ENCODE measurements at places on chromosomes 12 and 14. TPM values are rescaled to one million over a fixed set of nuclear protein-coding genes. Genes with fewer than 3 reads are reported as not detected.

The RTRAF gene
- total RNA-seq = 84.6 TPM

The COX8C gene
- total RNA-seq = not detected

The ACSM4 gene
- not detected for total RNA-seq

The SPIC gene
- not detected for total RNA-seq

The GYS2 gene
- total RNA-seq = 0.13 TPM

The TUBA1C gene
- total RNA-seq = 649 TPM

DNA sequence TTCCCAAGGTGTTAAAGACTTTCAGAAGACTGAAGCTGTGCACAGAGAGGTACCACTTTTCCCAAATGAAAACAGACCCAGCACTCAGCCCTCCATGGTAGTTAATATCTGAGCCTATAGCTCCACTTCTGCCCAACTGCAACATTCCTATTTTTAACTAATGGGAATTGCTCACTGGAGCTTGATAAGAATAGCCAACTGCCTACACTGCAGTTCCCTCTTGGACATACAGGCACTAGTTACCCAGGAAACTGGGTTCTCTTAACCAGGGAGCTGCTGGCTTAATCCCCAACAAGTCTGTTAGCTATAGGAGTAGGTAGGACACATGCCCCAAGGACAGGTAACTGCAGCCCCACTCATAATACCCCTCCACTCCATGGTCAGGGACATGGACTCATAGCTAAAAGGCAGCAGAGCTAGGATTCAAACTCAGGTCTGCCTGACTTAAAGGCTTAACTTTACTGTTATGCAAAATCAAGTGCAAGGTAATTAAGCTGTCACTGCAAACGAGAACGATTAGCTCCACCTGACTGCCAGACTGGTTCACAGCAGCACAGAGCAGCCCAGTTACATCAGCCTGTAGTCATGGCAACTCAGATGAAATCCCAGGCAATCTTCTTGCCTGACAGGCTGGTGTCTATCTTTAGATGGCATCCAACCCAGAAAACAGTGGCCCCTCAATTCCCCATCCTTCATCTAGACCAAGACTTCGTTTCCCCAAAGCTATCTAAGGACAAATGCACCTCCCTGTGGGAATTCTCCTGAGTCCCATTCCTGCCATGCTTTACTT lies 77.1 kb upstream of the ACTN1 start:
- no peak for DNase-seq

- DNase-seq = no peak
These were observed 79.5 kb downstream of the EGLN3 start for GRCh38 chr14:33871394-33871793.

GRCh38 chr12:106226884-106227640 lies 20.8 kb downstream of the CKAP4 start:
- DNase-seq = no peak

GRCh38 chr12:5437182-5437583 lies 5.3 kb downstream of the NTF3 start:
- no peak for DNase-seq

DNA sequence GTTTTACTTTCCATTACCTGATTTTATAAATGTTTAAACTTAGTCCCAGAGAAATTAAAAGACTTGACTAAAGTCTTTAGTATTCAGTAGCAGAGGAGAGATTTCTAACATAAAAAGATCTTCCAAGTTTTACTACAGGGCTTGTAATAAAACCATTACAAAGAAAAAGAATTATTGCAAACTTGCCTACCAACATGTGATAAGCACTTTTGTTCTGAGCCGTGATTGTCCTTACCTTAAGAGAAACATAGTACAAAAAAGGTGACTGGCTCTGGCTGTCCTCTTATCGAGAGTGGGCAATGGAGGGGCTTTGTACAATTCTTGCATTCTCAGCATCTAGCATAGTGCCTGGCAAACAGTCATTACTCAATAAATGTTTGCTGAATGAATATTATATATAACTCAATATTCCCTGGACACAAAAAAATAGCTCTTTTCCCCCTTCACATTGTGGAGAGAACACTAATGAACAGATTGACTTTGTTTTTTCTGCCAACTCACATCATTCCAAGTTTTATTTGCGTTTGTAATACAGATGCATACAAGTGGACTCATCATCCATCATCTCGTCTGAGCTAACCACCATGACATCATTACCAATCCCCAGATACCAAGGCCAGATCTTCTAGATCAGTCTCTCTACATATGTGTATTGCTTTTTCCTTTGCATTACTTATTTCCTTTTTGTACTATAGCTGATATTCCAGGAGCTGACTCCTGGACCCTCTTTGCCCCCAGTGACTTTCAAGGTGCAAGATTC lies 192.8 kb upstream of the EEA1 start:
- DNase-seq = no peak
